Retinal pigment epithelial cell (primary cell): ENCODE measurements at places on chromosomes 5 and 9.
A peak's percentile ranks its signal among the peaks of the same experiment; 100 is the strongest.

DNA sequence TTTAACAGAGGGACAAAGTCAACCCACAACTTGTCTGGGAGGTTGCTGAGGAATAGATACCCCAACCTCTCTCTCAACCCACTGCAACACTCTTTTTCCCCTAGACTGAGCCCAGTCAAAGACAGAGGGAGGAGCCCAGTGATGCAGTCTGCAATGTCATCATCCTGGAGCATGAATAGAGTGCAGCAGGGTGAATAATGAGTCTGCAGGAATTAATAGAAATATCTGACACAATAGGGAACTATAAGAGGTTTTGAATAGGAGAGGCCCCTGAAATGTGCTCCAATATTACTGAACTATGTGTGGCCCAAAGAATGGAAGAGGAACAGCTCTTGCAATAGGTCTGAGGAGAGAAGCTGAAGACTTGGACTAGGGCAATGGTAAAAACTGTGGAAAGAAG, 59.1 kb downstream of the PDCD1LG2 start:
- DNase-seq: no peak

DNA sequence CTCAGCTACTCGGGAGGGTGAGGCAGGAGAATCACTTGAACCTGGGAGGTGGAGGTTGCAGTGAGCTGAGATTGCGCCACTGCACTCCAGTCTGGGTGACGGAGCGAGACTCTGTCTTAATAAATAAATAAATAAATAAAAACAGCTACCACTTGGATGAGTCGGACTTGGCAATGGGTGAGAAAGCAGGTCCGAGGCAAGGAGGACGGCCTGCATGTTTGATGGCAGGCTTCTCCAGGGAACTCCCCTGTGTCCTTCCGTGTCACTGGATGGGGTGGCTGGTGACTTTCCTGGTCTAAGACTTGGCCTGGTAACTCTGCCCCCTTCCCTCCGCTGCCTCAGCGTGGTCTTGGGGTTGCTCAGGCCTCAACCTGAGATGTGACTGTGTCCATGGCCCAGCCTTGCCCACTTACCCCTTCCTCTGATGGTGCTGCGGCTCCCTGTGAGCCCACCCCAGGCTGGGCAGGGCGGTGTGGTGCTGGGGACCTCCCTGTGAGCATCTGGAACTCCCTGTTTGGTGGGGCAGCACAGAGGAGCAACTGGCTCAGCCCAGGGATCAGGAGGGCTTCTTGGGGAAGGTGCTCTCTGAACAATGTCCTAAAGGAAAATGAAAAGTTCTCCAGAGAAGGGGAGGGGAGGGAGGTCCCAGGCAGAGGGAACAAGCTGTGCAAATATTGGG, 62.5 kb upstream of the PSD2 start:
- DNase-seq: no peak

DNA sequence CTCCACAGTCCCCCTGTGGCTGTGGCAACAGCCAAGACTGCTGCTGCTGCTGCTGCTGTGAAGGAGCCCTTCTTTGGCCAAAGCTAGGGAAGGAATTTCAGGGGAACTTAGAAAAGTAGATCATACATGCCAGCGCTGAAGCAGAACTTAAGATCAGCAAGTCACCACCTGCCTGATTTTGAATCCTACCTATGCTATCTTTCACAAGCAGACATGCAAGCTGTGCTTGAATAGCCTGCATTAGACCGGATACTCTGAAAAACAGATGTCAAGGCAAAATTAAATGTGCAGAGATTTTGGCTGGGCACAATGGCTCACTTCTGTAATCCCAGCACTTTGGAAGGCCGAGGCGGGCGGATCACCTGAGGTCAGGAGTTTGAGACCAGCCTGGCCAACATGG, 99.3 kb upstream of the ZNF366 start:
- DNase-seq: no peak

- no peak for DNase-seq
Measured at GRCh38 chr9:116059466-116059865, 94.1 kb upstream of the PAPPA start.

DNA sequence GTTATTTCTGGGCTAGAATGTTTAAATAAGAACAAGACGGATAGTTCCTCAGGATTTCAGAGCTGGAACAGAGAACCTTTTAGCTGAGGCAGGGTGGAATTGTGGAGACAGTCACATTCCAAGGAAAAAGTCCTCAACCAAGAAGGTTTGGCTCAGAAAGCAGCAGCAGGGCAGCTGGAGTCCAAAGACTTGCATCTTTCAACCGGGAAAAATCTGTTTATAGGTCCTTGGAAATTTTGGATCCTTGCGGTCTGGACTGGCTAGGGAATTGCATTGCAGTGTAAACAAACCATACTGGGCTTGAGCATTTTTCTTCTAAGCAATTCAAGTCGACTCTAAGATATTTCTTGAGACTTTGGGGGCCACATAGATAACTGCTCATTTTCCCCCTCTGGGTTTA, 40.8 kb upstream of the HMHB1 start:
- DNase-seq: no peak

GRCh38 chr5:91417219-91417618, 34.1 kb upstream of the ARRDC3 start:
- DNase-seq: no peak

DNA sequence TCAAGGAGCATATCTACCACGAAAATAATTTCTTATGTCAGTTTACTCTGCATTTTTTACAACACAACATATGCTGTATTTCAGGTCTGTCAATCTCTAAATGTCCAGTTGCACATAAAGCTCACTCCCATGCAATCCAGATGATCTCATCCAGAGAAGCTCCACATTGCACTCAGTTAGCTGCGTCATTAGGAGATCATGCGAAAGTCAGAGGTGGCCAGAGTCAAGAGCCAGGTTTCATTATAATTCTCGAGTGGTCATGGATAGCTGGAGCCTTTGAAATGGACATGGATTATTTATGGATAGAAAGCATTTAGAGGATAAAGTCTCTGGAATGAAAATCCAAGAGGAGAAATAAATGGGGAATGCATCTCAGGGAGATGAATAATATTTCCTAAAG, 232.3 kb downstream of the GAS1 start:
- DNase-seq: peak; percentile 38

DNA sequence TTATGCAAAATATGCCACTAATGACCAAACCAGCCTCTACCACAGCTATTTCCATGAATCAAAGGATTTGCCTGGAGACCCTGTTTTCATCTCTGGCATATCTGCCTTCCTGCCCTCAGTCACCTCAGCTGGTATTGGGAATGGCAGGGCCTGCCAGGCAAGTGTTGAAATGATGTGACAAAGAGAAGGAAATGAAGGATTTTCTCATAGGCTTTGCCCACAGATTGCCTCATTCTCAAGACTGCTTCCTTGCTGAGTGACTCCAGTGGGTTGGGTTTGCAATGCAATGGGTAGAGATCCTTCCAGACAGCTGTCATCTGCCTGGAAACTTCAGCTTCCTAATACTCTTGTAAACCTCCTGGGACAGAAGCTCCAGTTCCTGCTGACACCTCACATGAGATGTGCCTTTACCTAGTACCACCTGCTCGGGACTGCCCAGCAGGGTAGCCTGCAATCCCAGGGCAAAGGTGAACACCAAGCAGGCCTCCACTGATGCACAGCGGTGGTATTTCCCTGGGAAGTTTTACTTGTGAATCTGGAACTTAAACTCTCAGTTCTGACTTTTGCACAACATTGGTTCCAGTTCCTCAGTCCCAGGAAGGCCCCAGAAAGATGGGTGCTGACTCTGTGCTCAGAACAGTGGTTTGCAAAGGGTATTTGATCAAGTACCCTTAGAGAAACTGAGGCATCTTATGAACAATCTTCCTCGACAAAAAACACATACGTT, 64.8 kb upstream of the SLC1A1 start:
- no peak for DNase-seq

DNA sequence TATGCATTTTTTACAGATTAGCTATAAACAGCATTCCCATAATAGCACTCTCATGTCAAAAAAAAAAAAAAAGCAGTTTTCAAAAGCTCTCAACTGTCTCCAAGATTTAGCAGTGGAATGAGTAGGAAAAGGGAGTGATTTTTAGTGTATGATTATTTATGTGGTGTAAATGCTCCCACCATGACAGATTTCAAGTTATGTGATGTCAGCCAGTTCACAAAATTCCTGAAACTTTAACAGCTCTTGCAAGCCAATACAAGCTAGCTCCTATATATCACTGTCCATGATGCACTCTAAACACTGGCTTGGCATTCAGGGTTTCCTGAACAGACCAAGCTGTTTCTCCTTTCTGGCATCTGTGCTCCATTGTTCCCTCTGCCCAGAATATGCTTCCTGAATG, 7.9 kb upstream of the ANKDD1B start:
- no peak for DNase-seq

DNA sequence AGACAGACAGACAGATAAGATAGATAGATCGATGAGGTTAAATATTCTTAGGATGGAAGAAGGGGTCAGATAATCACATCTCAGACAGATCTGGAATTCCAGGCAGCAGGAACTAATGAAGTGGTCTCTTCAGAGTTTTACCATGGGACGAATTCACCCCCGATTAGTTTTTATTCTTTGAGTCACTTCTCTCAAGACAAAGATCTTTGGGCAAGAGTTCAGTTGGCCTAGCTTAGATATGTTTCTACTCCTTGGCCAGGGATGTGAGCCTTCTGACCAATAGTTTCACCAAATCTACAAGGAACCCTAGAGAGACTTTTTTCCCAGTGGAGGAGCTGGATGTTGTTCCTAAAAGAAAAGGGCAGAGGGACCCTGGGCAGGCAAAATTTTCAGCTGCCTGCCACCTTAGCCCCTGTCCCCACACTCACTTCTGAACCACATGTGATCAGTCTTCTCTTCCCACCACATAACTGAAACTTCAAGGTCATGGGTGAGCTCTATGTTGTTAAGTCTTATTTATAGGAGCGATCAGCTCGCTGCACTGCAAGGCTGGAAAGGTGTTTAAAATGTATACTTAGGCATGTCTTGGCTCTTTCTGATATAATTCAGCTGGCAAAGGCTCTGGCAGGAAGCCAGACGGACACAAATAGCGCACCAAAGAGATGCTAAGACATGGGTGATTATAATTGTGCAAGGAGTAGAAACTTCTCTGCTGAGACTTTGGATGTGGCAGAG, 132.9 kb downstream of the PALM2AKAP2 start:
- DNase-seq: peak; percentile 91

GRCh38 chr5:116436674-116437350, 137.8 kb downstream of the SEMA6A start:
- no peak for DNase-seq

- no peak for DNase-seq
Measured at GRCh38 chr5:65925044-65925600, 1.3 kb upstream of the ERBIN start.

- no peak for DNase-seq
Measured at GRCh38 chr5:115486728-115487127, 57.8 kb downstream of the FEM1C start.

- DNase-seq: no peak
Measured at GRCh38 chr9:27118916-27119315, 9.9 kb downstream of the TEK start.

DNA sequence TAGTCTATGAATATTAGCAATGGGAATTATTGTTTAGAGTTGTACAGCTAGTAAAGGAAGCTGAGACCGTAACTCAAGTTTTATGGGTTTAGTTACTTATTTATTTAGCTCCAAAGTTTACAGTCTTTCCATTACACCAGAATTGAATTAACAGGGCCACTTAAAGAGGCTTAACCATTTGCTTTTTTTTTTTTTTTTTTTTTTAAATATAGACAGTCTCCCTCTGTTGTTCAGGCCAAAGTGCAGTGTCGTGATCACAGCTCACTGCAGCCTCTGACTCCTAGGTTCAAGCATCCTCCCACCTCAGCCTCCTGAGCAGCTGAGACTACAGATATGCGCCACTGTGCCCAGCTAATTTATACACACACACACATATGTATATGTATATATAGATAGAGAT, 1.4 kb upstream of the TTC1 start:
- no peak for DNase-seq

- no peak for DNase-seq
Measured at GRCh38 chr5:55220433-55221185, 6.5 kb downstream of the MCIDAS start.

GRCh38 chr9:126709241-126709640, 95.5 kb downstream of the LMX1B start:
- DNase-seq: no peak

GRCh38 chr9:21252721-21253547, 13.1 kb upstream of the IFNA14 start:
- DNase-seq: peak; percentile 9
